ENCODE measurements at places on chromosomes 1 and 21.

GRCh38 chr1:165843304-165843703 is 15.9 kb downstream of the UCK2 start:
- no peak for DNase-seq

- no peak for DNase-seq
These were observed 11.5 kb upstream of the VASH2 start for GRCh38 chr1:212938846-212939245.

GRCh38 chr1:212769459-212770167 is 22.0 kb downstream of the NSL1 start:
- DNase-seq, result no peak

DNA sequence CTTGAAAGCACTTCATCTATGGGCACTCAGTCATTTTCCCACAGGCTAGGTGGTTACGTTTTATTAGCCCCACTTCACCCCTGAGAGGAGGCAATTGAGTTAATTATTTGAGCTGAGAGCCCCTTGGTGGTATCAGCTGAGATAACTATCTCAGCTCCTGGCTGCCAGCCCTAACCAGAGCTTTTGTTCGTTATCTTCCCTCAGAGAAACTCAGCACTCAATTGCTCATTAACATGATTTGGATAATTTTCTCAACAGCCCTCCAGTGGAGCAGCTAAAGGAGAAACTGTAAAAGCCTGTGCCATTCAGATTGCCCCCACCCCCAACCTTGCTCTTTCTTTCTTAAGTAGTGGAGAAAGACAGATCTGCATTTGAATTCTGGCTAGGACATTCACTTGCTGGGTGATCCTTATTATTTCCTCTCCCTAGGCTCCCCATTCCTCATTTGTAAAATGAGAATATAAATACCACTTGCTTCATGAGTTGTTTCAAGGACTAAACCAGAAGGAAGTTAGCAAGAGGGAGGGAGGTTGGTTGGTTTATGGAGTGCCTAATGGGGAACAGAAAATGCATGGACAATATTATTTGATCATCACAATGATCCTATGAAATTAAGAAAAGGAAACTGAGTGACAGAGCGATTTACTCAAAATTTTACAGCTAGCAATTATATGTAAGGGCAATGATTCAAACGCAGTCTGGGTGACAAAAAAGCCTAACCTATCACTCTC is 218.7 kb upstream of the FGGY start:
- no peak for DNase-seq

DNA sequence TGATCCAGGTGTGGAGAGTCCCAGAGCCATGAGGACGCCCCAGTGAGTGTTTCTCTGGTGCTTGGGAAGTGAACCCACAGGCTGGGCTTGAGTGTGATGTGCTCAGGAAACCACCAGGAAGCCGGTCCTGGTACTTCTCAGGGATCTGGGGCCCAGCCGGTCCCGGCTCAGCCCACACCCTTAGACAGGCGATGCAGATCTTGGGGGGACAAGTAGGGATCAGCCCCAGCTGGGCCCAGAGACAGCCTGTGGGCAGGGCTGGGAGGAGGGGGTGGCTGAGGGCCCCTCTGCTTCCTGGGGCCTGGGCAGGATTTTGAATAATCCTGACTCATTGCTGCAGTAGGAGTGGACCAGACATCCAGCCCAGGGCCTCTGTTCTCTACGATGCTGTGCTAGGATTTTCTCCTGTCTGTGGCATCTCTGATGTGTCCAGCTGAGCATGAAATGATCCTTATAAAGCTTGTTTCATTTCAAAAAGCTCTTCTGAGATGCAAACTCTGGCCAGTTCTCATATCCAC is 698.0 kb downstream of the PTPRU start:
- no peak for DNase-seq

GRCh38 chr1:63590166-63590560 is 3.0 kb upstream of the PGM1 start:
- no peak for DNase-seq

- no peak for DNase-seq
These were observed 265.5 kb downstream of the PTPRC start for GRCh38 chr1:198904321-198904720.

- no peak for DNase-seq
These were observed 5.5 kb upstream of the ZMYM6 start for GRCh38 chr1:35037206-35037605.

- no peak for DNase-seq
These were observed 130.8 kb downstream of the BEND5 start for GRCh38 chr1:48645883-48646282.

DNA sequence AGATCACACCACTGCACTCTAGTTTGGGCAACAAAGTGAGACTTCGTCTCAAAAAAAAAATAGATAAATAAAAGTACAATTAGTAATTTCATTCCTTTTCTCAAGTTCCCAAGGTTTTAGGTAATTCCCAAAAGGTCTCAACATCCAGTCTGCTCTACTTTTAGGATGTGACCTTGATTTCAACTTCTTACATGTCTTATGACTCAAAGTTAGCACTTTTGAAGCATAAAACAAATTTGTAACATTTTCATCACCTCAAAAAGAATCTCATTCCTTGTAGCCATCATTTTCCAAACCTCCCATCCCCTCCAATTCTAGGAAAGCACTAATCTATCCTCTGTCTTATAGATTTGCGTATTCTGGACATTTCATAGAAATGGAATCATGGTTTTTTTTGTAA is 32.2 kb downstream of the SNX27 start:
- DNase-seq, result no peak

GRCh38 chr1:86699186-86699585 is 5.2 kb upstream of the SH3GLB1 start:
- DNase-seq, result no peak

DNA sequence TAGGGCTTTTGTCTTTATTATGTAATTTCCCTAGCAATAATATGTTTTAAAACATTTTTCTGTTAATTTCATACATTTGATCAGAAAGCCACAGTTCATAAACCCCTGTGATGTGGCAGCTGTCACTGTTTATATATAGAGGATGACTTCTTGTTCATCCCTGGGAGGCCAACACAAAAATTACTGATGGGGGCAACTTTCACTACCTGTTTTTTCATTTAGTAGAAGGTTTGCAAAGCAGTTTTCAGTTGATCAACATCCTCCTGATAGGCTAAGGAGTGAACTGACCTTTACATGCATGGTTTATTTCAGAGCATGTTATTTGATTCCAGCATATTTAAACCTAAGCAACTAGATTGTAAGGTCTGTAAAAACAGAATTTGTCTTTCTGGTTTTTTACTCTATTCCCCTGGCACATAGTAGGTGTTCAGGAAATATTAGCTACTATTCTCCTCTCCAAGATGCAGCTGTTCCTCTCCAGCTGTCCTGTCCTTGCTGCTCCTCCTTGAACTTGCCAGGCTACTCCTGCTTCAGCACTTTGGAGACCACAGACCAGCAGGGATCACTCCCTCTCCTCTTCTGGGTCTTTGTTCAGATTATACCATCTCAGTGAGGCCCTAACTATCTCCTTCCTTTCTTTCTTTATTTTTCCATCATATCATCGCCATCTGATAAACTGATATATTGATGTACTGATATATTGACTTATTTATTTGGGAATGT is 54.7 kb downstream of the ROR1 start:
- DNase-seq, result no peak

DNA sequence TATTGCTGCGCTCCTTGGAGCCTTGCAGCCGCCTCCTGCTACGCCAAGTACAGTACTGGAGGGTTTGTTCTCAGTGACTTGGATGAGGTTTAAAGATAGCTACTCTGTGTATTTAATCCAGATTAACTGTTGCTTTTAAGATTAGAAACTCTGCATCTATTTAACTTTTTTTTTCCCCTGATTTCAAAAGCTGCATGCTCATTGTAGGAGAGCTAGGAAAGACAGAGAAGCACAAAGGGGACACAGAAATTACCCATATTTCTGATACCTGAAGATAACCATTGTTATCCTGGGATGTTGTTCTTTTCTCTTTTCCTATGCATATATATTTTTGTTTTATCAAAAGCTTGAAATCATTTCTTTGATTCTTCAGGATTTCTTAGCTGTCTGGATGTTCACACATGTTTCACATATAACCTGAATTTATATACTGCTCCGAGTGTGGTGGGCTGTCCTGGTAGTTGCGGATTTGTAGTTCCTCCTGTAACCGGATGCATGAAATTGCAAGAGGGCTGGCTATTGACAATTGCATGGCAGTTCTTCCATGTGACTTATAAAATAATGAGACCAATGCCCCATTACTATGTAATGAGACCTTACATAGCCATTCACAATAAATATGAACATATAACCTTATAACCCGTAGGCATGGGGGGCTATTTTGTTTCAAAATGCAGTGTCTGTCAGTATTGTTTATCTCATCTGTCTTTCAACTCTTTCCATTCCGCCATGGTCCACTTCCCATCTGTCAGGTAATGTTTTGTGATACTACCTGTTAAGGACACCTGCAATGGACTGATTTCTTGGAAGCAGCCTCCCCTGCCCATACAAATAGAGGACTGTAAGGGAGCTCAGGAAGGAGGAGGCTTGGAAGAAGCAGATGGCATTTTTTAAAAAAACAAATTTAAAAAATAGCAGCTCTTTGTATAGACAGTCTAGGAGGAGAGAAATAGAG is 1.4 kb downstream of the RAVER2 start:
- no peak for DNase-seq

GRCh38 chr1:3060601-3061551 is 8.1 kb upstream of the PRDM16 start:
- DNase-seq, result no peak

GRCh38 chr1:208787219-208787618 is 543.0 kb upstream of the PLXNA2 start:
- no peak for DNase-seq

- DNase-seq, result peak; percentile 40
These were observed 27.4 kb downstream of the HIVEP3 start for GRCh38 chr1:41891199-41891896.

- DNase-seq, result no peak
These were observed 773 bp downstream of the RABIF start for GRCh38 chr1:202888221-202888530.

- DNase-seq, result no peak
These were observed 16.4 kb downstream of the RAB4A start for GRCh38 chr1:229287267-229287666.

DNA sequence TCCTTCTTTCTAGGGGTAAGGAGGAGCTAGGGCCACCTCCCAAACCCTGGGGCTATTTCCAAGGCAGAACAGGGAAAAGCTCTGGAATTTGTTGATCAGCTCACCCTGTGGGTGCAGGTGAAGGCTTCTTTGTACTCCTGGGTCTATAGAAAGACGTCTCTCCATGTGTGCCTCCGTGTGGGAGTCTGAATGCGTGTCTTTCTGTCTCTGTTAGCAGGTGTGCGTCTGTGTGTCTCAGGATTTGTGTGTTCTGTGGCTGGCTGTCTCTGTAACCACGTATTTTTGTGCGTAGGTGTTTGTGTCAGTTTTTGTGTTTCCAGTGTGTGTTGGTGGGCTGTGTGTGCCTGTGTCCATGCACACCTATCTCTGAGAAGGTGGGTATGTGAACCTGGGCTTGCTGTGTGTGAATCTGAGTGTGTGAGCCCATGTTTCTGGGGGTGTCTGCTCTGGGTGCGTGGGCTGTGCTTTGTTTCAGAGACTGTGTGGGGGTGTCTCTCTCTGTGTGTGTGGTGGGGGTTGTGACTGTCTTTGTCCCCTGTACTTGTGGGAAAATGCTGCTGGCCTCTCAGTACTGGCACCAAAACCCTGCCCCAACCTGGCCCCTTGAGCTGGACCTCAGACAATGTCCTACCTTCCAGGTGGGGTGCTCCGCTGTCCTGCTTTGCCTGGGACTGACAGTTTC is 12.7 kb upstream of the ETV3L start:
- DNase-seq, result no peak

- DNase-seq, result no peak
These were observed 755 bp downstream of the SCMH1 start for GRCh38 chr1:41241354-41241748.
